ENCODE measurements at places on chromosomes 6 and 20. TPM values are rescaled to one million over a fixed set of nuclear protein-coding genes. Genes with fewer than 3 reads are reported as not detected.

Gene TTPAL
- total RNA-seq: 15.8 TPM

Gene NKX2-4
- total RNA-seq: not detected

Gene CPNE5
- total RNA-seq: 0.20 TPM

Gene CGA
- total RNA-seq: not detected

Gene SCRT2
- not detected for total RNA-seq

Gene OR12D3
- not detected for total RNA-seq

Gene BACH2
- 0.17 TPM for total RNA-seq

Gene ADGRF5
- total RNA-seq: 39.0 TPM

Gene DNAH8
- not detected for total RNA-seq

Gene RCAN2
- 2.3 TPM for total RNA-seq

Gene FAM110A
- 2.1 TPM for total RNA-seq

Gene LYRM2
- 20.1 TPM for total RNA-seq

Gene UNC5CL
- total RNA-seq: 0.07 TPM

Gene PBOV1
- total RNA-seq: not detected

Gene C20orf96
- total RNA-seq: 5.0 TPM

Gene LKAAEAR1
- total RNA-seq: not detected

Gene KHDC1
- total RNA-seq: 3.5 TPM

Gene BMP2
- 10.3 TPM for total RNA-seq

Gene GPX5
- total RNA-seq: not detected

Gene C6orf141
- total RNA-seq: not detected

Gene B3GALT4
- 4.9 TPM for total RNA-seq

Gene CCM2L
- not detected for total RNA-seq
